ENCODE measurements at places on chromosomes 2 and 18. TPM values are rescaled to one million over a fixed set of nuclear protein-coding genes. Genes with fewer than 3 reads are reported as not detected.

DNA sequence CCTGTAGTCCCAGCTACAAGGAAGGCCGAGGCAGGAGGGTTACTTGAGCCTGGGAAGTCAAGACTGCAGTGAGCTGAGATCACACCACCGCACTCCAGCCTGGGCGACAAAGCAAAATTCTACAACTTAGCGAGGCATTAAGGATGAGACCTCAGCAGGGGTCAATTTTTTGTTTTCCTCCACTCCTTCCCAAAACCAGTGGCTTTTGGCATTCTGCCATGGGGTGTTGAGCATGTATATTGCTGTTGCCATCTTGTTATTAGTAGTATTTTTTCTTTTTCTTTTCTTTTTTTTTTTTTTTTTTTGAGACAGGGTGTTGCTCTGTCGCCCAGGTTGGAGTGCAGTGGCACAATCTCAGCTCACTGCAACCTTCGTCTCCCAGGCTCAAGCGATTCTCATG, 8.9 kb upstream of the GIGYF2 start:
- no peaks in the 10 kb centered on the region for H3K36me3 ChIP-seq
- no peak overlapping the region for H3K4me3 ChIP-seq
- no peaks in the 10 kb centered on the region for H3K27me3 ChIP-seq
- H3K4me1 ChIP-seq: no peaks in the 10 kb centered on the region
- DNase-seq: no peak
- no peak overlapping the region for H3K27ac ChIP-seq

GRCh38 chr18:3610813-3611212, 160.8 kb downstream of the TGIF1 start:
- H3K4me3 ChIP-seq: no peak overlapping the region
- H3K36me3 ChIP-seq: peaks cover 9% of the 10 kb centered on the region
- no peak overlapping the region for H3K27ac ChIP-seq

DNA sequence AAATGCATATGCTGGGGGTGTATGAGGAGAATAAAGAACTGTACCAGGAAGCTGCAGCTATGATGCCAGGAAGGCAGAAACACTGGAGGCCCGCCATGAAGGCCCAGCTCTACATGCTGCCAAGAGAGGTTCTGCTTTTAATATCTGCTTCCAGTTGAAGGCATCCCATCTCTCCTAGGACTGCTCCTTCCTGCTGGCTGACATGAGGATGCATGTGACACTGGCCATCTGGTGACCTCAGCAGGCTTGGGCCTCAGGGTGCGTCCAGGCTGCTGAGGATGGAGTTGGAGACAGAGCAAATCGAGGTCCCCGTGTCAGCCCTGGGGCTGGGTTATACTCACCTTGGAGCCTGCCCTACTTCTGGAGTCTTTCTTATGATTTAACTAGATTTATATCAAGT, 49.0 kb downstream of the PSMG2 start:
- H3K36me3 ChIP-seq: no peaks in the 10 kb centered on the region
- DNase-seq: no peak
- H3K27me3 ChIP-seq: no peaks in the 10 kb centered on the region
- no peak overlapping the region for H3K27ac ChIP-seq
- H3K4me3 ChIP-seq: no peak overlapping the region
- H3K4me1 ChIP-seq: peaks cover 10% of the 10 kb centered on the region

CCDC85A gene
- not detected for total RNA-seq

TUBA3E gene
- not detected for total RNA-seq

Measured in activated naive CD8-positive, alpha-beta T cell treated with anti-CD3 and anti-CD28 coated beads, Interleukin-2, amount 10 ng/mL, durations not matched to agents 7 days and 5 days (primary cell).